Fibroblast of pulmonary artery (primary cell): ENCODE measurements at places on chromosomes 11 and 22.

GRCh38 chr11:124898263-124898680 lies 607 bp upstream of the ROBO4 start:
- DNase-seq, result peak; percentile 94

DNA sequence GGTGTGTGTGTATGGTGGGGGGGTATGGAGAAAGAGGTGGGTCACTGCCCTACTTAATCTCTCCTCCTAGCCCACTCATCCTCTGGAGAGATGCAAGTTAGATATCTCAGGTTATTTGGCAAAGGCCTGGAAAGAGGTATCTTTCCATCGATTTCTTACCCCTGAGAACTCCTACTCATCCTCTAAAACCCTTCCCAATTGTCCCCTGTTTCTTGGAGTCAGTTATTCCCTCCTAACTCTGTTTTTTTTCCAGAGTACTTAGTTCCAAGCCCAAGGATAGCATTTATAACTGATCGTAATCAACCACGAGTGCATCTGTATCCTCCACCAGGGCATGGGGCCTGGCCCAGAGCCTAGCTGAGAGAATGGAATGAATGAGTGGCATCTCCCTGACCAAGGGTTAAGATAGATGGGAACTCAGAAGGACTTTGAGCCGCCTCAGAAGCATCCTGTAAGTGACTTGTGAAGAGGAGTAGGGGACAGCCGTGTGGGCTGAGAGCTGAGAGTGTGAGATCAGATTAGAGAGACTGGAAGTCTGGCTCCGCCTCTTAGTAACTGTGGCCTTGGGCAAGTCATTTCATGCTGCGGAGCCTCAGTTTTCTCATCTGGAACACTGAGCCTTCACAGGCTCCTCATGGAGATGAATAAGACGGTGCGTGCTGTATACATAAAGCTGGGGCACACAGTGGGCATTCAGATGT lies 16.2 kb downstream of the CD6 start:
- DNase-seq, result no peak

- DNase-seq, result no peak
Measured at GRCh38 chr11:1092145-1092670, 17.5 kb downstream of the MUC2 start.

DNA sequence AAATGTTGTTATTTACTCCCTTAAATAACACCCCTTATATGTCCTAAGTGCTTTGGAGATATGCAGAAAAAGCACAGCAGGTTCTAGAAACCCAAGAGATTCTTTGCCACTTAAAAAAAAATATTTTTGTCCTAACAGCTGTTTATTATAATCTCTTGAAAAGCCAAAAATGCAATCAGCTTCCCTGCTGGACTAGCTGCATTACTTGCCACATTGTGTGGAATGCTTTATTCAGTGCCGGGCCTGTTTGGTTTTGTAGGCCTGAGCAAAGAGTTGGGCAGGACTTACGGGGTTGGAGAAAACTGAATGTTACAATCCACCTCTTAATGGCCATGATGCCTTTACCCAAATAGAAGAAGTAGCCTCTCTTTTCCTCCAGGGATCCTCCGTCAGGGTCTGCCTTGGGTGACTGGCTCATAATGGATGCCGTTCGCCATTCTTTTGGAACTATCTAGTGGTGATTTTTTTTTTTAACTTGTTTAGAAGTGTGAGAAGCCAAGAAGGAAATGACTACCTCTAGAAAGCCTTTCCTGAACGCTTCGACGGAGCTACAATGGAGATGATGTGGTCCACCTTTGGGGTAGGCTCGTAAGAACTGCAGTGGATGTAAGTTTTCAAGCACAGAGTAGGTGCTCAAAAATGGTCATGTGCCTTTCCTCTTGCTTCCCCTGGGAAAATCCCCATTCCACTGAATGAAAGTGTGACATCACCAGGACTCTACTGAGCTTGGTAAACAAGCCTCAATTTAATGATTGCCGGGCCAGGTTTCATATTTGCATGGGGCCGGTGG lies 241.3 kb upstream of the NCAM1 start:
- DNase-seq, result peak; percentile 2
